Activated naive CD4-positive, alpha-beta T cell treated with anti-CD3 and anti-CD28 coated beads for 36 hours (primary cell): ENCODE measurements at places on chromosomes 6 and 20.

- DNase-seq = no peak
These were observed 20.6 kb downstream of the FOXC1 start for GRCh38 chr6:1630212-1630770.

DNA sequence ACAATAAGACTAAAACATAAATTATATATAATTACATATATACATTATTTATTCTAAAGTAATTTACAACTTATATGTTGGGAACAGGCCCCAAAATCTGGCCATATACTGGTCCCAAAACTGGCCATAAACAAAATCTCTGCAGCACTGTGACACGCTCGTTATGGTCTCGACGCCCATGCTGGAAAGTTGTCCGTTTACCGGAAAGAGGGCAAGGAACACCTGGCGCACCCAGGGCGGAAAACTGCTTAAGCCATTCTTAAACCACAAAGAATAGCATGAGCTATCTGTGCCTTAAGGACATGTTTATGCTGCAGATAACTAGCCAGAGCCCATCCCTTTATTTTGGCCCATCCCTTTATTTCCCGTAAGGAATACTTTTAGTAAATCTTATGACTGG is 164.9 kb downstream of the CENPW start:
- no peak for DNase-seq

DNA sequence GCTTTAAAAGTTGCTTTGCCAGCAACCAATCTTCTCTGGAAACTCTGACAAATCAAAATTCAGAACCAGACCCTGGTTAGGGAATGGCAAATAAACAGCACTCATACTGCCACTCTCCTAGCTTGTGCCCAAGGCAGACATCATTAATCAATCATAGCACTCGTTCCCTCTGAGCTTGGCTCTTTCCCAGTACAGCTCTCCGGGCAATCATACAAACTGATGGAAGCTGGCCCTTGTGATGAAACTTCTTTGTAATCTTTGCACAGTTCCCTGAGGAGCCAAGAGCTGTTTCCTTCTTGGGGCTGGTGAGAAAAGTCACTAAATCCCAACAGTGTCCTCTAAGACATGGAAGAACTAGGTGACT is 34.7 kb downstream of the KIAA1755 start:
- no peak for DNase-seq

GRCh38 chr20:46210672-46211330 is 92.7 kb downstream of the CD40 start:
- no peak for DNase-seq

GRCh38 chr6:127506894-127507293 is 12.2 kb downstream of the MTCL3 start:
- DNase-seq = no peak

DNA sequence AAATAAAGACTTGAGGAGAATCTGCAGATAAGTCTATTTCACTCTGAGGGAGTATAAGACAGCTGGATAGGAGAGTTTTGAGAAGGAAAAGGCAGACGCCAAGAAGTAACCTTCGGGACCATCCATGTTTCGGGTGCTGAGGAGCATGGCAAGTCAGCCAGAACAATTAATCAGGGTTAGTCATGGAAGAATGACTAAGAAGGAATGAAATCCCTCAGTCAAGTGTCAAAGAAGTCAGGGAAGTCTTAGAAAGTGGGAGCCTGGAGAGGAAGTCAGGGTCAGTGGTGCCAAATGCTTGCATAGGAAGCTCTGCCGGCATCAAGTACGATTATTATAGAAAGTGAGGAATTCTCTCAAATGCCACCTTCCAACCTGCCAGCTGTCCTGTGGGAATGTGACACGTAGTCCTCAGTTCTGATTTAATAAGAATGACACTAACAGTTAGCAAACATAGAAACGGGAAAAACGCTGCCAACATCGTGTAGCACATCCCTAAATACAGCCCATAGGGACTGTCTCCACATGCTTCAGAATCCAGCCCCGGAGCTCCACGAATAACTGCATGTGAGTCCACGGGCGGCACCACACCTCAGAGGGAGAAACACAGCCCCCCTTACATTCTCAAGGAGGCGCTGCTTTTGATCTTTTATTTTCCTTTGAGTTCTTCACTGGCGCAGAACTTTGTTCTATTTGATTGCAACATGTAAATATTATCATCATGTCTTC is 602.7 kb downstream of the PRKN start:
- DNase-seq = no peak
